Activated T-cell treated with anti-CD3 and anti-CD28 coated beads, Interleukin-2, amount 50 U/mL, for 4 hours (primary cell): ENCODE measurements at places on chromosomes 12 and 14. TPM values are rescaled to one million over a fixed set of nuclear protein-coding genes. Genes with fewer than 3 reads are reported as not detected.

DNA sequence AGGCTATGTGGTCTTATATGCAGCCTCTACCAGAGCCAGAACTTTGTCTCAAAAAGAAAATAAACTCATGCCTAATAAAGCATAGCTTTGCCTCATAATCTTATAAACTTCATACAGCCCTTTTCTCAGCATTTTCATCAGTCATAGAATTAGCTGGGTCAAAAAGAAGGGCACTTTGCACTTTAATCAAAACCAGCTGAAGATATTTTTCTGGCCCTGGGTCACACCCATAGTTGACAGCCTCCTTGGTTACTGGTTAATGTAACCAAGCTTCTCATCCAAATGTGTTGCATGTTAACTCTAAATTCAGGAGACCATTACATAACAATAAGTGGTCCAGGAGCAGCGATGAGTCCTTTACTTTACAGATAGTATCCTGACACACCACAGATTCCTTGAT is 558.2 kb downstream of the FLRT2 start:
- DNase-seq, result no peak

DUSP16 gene
- total RNA-seq, result 34.9 TPM

- DNase-seq, result no peak
Measured at GRCh38 chr14:85175556-85175955, 354.4 kb upstream of the FLRT2 start.

DNA sequence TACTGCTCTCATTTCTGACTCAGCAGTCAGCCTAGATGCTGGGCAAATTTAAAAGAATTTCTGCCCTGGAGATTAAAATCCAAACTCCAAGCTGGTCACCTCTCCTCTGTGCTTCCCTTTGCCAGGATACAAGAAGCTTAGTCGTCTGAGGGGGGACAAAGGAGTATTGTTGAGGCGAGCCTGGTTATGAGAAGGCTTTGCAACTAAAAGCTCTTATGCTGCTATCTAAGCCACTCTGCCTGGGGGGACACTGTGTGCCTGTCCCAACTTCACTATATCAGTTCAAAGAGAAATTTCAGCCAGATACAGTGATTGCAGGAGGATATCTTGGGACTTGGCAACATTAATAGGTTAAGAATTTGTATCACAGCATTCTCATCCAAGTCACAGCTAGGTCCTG is 10.8 kb upstream of the PLEKHH1 start:
- DNase-seq, result no peak

GRCh38 chr12:6177642-6178358 is 22.4 kb upstream of the CD9 start:
- no peak for DNase-seq

- no peak for DNase-seq
Measured at GRCh38 chr14:24435192-24435810, 5.5 kb downstream of the KHNYN start.

GRCh38 chr12:87274594-87275245 is 754.5 kb downstream of the C12orf50 start:
- DNase-seq, result no peak

DNA sequence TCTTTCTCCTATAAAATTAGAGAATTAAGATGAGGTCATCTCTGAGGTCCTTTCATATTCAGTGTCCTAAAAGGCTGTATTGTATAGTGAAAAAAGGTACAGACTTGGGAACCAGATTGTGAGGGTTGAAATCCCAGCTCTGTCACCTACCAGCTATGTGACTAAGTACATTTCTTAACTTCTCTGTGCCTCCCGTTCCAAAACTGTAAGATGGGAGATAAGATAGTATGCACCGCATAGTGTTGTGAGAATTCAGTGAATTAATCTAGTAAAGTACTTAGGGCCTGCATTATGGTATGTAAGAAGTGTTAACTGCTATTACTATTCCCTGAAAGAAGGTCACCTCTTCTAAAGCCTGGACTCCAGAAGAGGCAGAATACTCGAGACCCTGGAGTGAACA is 60.6 kb downstream of the GNG2 start:
- DNase-seq, result no peak

EIF2B1 gene
- total RNA-seq, result 117 TPM

DNA sequence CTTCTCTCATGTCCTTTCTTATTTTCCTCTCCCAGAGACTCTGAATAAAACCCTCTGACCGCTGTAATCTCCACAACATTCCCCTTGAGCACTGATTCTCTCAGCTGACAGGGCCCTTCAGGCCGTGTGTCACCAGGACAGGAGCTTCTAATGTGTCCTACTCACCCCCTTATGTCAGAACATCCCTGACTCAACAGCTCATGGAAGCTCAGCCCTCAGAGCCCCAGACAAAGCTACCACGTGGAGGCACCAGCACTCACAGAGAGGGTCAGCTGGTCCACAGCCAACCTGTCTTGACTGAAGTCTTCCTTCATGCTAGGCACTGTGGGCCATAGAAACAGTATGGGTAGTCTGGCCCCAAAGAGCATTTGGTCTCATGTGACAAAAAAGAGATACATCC is 49.8 kb downstream of the SMUG1 start:
- DNase-seq, result no peak

GRCh38 chr14:69242311-69243224 is 17.4 kb upstream of the GALNT16 start:
- DNase-seq, result peak; percentile 44

- DNase-seq, result peak; percentile 15
Measured at GRCh38 chr14:98444077-98444476, 827.9 kb downstream of the BCL11B start.

DNA sequence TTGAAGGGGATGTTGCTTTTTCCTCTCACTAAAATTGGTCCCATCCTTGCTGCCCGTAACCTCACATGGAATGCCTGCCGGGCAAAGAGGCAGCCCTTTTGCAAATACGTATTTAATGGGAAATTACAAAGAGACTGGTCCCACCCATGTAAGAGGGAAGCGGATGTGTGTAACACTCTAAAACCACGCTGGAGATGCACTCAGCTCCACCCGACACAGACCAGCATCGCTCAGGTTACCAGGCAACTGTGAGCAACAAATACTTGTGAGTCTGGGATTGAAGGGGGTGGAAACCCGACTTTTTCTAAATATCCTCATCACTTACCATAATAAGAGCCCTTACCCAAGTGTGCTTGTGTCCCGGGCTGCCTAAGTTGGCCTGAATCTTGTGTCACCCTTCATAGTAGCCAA is 47.7 kb downstream of the ELK3 start:
- DNase-seq, result peak; percentile 31

POU6F1 gene
- total RNA-seq, result 7.2 TPM

GRCh38 chr12:117986705-117987469 is 18.1 kb upstream of the KSR2 start:
- no peak for DNase-seq

DNA sequence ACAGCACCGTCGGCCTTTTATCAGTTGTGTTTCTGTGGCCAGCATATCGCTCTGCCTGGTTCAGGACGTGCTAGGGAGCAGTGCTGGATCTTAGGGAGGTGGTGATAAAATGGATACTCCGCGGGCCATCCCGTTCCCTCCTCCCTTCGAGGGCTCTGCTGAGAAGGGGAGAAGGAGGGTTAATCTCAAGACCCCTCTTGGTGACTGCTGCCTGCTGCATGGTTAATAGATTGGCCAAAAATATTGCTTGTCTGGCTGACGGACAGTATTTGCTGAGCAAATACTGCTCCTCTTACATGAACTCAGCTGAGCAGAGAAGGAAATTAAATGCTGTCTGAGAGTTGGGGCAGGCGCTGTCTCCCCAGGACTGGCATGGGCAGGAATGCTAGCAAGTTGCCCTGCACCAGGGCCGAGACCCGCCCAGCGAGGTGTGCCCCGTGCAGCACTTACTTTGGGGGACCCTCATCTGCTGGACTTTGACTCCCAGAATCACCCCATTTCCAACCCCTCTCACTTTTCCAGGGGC is 1.2 kb downstream of the FBRSL1 start:
- DNase-seq, result no peak

GRCh38 chr12:100899301-100899700 is 104.7 kb downstream of the ANO4 start:
- no peak for DNase-seq

LGALS3 gene
- total RNA-seq, result 12.2 TPM

GRCh38 chr14:82710267-82710841 is 1176.7 kb upstream of the SEL1L start:
- DNase-seq, result no peak

GRCh38 chr12:105641749-105642148 is 311.3 kb downstream of the C12orf75 start:
- no peak for DNase-seq

CELA1 gene
- total RNA-seq, result not detected

- no peak for DNase-seq
Measured at GRCh38 chr12:110179291-110179690, 55.1 kb downstream of the IFT81 start.

KLRK1 gene
- 19.4 TPM for total RNA-seq

GDF3 gene
- total RNA-seq, result not detected

CLEC2B gene
- 8.9 TPM for total RNA-seq

- no peak for DNase-seq
Measured at GRCh38 chr14:47149326-47149725, 497.7 kb upstream of the RPL10L start.

DNA sequence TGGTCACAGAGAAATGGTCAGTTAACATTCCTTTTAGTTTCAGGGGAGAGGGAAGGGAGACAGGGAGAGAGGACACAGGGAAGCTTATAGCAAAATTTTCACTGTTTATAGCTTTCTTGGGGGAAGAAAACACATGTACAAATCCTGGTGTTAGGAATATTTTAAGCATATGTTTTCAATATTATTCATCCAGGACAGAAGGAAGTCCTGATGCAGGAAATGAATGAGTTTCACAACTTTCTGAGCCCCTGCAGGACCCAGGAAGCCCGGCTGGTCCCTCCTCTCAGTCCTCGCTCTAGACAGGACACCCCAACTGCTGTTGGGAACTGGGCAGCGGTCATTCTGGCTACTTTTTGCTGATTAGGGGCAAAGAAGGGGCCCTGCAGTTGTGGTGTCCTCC is 71.1 kb upstream of the ZDHHC17 start:
- DNase-seq, result no peak

DNA sequence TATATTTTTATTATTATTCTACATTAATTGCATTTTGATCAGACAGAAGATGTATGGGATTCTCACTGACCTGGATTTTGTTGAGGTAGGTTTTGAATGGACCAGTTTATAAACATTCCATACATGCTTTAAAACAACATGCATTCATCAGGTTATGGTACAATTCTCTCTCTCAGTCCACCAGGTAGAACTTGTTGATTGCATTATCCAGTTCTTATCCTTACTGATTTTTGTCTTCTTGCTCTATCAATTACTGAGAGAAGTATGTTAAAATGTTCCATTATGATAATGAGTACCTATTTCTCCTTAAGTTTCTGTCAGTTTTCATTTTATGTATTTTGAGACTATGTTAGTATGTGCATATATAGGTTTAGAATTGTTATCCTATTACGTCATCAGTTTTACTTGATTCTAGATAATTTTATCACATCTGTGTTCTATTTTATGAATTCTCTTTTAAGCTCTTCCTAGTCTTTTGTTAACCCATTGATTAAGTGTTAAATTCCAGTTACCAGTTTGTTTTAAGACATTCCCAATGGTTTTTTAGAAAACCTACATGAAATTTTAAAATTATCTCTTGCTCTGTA is 50.6 kb downstream of the EP400 start:
- no peak for DNase-seq

DNA sequence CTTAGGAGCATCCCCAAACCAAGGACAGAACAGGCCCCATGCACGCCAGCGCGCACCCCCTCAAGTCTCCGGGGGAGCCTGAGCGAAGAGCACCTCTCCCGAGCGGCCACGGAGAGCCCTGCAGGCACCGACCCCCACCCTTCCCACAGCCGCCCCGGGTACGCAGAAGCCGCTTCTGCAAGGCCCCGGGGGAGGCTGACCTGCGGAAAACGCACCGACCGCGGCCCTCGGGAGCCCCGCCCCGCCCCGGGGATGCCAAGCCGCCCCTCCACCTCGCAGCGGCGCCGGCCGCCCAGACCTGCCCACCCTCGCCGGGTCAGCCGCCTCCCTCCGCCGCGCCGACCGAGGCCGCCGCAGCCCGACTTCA is 385 bp downstream of the CAPRIN2 start:
- DNase-seq, result no peak

- DNase-seq, result no peak
Measured at GRCh38 chr14:105450123-105450505, 24.5 kb upstream of the CRIP2 start.

MYF5 gene
- total RNA-seq, result not detected

DNA sequence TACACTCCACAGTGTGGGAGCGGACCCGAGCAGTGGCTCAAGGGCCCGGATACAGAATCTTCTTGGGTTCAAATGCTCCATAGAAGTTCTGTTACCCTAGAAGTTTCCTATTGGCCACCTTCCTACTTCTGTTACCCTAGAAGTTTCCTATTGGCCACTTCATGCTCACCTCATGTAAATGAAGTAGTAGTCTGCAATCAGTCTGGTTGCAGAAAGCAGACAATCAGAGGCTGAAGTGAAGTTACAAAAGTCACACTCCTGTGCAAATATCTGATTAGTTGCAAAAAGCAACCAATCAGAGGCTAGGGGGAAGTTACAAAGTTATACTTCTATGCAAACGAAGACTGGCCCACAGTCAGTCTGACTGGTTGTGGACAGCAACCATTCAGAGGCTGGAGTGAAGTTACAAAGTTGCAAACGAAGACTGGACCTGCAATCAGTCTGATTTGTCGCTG is 77.8 kb upstream of the CPNE8 start:
- no peak for DNase-seq

- DNase-seq, result no peak
Measured at GRCh38 chr12:130068741-130069140, 93.5 kb upstream of the FZD10 start.

DNA sequence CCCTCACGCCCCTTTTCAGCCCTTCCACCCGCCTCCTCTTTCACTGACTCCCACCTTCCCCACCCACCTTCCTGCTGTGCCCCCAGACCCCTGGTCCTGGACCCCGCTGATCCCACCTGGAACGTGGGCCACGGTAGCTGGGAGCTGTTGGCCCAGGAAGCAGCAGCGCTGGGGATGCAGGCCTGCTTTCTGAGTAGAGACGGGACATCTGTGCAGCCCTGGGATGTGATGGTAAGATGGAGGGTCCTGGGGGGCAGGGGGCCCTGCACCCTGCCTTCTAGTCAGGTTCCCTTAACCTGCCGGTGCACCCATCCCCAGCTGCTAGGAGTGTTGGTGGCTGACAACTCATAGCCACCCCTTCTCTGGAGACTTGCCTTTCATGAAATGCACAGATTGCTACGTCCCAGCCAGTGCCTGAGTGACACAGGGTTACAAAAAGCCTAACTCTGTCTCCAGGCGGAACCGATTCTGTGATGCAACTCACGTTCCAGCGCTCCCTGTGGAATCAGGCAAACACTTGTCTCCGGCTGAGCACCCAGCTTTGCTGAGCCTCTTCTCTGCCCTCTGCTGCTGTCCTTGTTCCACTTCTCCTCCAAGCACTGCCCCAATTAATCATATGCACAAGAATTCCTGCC is 15.0 kb upstream of the OAS2 start:
- DNase-seq, result no peak

OAS3 gene
- 5.5 TPM for total RNA-seq
